Stimulated activated CD8-positive, alpha-beta memory T cell treated with anti-CD3 and anti-CD28 coated beads, Interleukin-15, amount 100 ng/mL, for 4 hours (primary cell): ENCODE measurements at places on chromosomes 3 and 15.

- DNase-seq: no peak
Measured at GRCh38 chr3:123294296-123294938, 92.7 kb downstream of the SEC22A start.

DNA sequence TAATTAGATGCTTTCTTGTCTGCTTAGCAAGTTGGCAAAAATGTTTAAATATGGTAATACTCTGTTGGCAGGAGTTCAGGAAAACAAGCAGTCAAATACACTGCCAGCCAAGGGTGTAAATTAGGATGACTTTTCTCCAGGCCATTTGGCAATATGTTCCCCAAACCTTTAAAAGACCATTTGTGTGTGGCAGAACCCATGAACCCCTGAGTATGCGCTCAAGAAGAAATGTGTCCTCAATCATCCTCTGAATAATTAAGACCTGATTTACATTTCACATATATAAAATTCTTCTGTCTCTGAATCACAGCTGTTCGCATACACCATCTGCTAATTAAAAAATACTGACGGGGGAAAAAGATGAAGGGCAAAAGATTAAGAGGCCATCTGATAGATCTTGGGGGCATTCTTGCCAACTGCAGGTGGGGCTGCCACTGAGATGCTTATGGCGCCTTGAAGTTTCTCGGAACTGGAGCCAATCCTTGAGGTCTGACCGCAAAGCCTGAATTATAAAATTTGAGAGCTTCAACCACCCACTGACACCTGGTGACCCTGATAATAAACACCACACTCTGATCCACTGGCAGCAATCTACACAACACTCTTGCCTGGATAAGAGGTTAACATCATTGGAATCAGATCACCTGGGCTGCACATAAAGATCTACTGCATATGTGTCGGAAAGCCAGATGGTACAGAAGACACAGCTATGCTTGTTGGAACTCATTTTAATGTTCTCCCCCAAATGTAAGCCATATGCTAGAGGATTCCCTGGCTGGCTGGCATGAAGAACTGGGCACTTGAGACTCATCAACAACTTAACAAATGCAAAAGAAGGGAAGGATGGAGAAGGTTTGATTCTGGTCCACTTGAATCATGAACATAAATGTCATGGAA lies 190.6 kb downstream of the OSBPL10 start:
- no peak for DNase-seq

- DNase-seq: no peak
Measured at GRCh38 chr3:162738784-162739183, 1242.2 kb downstream of the OTOL1 start.

DNA sequence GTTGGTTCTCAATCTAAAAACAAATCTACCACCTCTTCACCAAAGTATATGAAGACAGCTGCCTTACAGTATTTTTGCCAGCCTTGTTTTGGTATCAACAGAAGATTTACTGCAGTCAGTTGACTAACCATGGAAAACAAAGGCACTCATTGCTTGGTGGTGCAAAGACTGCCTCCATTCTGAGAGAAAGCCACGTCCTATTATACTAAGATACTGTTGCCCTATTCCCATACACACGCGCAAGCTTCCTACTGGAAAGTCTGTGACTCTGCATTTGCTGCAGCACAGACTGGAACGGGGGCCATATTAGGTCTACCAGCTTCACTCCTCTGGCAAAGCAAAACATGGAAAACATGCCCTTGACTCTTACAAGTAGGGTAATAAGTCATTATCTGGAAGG lies 18.0 kb downstream of the MTMR10 start:
- DNase-seq: no peak

GRCh38 chr15:72962054-72962702 lies 90.1 kb upstream of the NEO1 start:
- no peak for DNase-seq

DNA sequence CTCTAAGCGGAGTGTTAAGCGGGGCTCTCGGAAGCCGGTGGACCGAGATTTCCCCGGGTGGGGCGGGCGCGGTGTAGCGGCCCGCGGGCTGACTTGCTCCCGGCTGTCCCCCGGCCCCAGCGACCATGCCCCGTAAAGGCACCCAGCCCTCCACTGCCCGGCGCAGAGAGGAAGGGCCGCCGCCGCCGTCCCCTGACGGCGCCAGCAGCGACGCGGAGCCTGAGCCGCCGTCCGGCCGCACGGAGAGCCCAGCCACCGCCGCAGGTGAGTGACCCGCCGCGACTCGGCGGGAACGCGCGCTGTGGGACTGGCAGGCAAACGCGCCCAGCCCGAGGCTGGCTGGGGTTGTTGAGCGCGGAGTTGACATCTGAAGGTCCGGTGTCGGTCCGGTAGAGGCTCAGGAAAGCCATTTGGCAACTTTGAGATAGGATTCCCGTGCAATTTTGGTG lies 1.3 kb downstream of the SMC4 start:
- DNase-seq: no peak

GRCh38 chr3:16252243-16252978 lies 12.3 kb downstream of the DPH3 start:
- DNase-seq: no peak

GRCh38 chr3:73401616-73402279 lies 223.0 kb downstream of the PDZRN3 start:
- DNase-seq: no peak

GRCh38 chr3:149702691-149703441 lies 45.0 kb upstream of the WWTR1 start:
- no peak for DNase-seq

DNA sequence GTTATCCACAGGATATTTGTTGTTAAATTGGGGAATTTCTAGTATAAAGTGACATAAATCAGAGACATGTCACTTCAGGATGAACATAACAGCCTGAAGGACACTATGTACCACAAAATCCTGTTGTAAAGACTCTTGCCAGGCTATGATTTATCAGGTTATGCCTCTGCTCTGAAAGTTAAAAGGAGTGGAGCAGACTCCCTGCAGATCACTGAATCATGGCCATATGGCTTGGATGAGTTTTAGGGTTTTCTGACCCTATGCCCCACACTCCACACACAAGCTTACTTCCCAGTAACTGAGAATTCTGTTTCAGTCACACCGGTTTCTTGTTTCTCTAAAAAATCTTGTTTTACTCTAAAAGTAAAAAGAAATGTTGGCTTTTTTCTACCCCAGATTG lies 869.4 kb downstream of the NAALADL2 start:
- DNase-seq: no peak

DNA sequence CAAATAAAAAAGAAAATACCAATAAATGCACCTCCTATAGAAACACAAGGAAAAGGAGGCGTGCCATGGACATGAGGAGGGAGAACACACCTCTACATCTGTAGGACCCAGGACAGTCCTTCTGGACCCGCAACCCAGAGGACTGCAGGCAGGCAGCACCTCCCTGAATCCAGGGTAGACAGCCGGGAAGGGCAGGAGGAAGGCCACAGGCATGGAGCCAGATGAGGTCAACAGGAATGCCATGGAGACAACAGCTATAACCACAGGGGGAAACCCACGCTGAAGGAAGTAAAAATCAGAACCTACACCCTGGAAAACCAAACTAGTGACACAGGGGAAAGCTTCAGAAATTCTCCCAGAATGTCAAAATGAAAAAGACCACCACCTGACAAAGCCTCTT lies 248.8 kb upstream of the NSMCE3 start:
- DNase-seq: no peak

DNA sequence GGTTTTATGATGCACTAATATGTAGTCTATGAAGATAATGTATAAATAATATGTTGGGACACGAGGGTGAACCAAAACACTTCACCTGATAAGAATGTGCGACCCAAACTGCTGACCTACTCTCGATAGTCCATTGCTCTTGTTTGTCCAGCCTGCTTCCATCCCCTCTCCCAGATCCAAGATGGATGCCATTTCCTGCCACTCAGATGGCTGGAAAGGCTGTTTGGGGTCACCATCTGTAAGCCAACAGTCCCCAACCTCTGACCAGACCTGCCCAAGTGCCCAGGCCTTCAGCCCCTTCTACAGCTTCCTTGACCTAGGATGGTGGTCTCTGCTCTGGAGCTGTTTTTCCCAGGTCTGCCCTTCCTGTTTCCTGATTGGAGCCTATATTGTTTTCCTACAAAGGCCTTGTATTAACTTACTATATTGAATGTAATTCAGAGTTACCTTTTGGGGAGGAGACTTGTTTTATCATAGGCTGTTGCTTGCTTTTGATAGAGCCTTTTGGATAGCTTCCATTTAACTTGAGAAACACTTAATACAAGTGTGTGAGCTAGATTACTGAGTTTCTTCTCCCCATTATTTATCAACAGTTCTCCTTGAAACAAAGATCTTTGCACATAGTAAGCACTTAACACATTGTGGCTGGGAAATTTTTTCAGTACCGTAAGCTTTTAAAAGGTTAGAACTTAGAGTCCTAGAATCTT lies 5.0 kb upstream of the PAQR9 start:
- DNase-seq: no peak

DNA sequence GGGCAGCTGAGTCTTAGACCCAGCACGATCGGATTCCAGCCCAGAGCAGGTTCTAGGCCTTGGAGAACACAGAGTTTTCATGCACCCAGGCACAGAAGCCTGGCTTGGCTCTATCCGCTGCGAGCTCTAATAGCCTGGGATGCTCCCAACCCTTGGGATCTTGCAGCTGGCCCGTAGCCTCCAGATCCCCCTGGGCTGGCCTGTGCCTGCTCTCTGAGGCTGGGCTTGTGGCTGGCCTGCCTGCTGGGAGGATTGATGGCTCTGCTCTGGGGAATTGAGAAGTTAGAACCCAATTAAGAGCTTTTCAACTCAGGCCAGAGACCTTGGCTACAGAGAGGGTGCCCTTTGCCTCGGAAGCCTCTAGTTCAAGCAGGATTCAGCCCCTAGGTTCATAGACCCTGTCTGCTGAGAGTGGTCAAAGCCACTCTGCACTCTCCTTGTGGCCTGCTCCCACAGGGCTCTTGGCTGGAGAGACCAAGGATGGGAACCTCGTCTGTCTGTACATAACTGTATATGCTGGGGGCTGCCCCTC lies 64.4 kb downstream of the MAGEF1 start:
- no peak for DNase-seq

DNA sequence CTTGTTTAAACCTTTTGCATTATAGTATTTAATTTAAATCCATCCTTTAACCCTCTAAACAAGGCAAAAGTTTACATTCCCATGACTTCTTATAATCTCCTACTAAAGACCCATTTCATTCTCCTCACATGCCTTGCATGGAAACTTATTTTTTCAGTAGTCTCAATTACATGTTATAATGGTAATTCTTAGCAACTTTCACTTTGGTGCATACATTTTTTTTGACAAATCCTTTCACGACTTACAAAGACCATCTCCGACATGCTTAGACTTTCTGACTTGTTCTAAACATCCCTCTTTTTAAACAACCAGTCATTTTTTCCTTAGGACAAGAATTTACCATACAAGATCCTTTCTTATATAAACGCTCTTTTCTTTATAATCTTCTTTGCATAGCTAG lies 615.4 kb upstream of the GBE1 start:
- DNase-seq: no peak

GRCh38 chr3:47006145-47006651 lies 26.7 kb downstream of the NBEAL2 start:
- DNase-seq: no peak

- no peak for DNase-seq
Measured at GRCh38 chr3:11774296-11774877, 72.3 kb downstream of the TAMM41 start.

- no peak for DNase-seq
Measured at GRCh38 chr15:98385752-98386381, 262.5 kb upstream of the IGF1R start.

- no peak for DNase-seq
Measured at GRCh38 chr3:189687475-189687874, 56.3 kb downstream of the TP63 start.

- DNase-seq: no peak
Measured at GRCh38 chr3:195897853-195898415, 10.4 kb downstream of the TNK2 start.

DNA sequence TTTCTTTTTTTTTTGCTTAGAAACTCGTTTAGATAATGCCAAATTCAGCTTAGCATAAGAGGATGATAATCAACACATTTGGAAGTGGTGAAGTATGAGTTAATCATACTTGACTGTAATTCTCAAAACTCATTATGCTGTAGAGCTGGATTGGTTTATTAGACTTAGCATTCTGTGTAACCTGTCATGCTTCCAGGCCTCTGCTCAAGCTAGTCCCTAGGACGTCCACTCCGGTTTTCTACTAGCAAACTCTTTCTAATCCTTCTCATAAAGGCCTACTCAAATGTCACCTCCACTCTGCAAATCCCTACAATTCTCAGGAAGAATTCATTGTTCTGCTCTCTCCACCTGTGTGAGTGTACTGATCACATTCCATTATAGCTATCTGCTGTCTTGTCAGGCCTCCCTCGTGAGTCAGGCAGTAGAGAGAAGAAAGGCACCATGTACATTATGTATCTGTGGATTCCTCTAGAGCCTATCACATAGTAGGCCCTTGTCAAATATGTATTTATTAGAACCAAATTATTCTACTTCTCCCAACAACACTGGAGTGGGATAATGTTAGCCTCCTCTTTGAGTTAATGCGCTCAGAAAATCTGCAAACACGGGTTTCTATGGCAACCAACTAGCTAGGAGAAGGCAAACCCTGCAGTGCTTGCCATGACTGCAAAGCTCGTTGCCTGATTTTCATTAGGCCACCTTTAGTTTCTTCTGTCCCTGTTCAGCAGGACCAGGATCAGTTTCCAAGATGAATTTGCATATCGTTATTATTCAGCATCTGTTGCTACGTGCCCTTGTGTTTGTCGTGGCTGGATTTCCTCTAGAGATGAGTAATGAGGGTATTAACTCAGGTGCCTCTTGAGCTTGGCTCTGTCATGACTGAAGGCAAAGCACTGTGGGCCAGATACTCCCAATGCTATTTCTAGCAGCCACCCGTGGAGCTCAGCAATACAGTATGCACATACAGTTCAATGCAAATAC lies 30.7 kb downstream of the ATP13A5 start:
- no peak for DNase-seq

- DNase-seq: no peak
Measured at GRCh38 chr3:183506674-183507320, 48.7 kb downstream of the KLHL6 start.

- no peak for DNase-seq
Measured at GRCh38 chr3:17643691-17644090, 98.7 kb downstream of the TBC1D5 start.

- DNase-seq: no peak
Measured at GRCh38 chr3:101950510-101950909, 101.2 kb downstream of the NFKBIZ start.

- no peak for DNase-seq
Measured at GRCh38 chr3:156619376-156619775, 55.0 kb upstream of the TIPARP start.

DNA sequence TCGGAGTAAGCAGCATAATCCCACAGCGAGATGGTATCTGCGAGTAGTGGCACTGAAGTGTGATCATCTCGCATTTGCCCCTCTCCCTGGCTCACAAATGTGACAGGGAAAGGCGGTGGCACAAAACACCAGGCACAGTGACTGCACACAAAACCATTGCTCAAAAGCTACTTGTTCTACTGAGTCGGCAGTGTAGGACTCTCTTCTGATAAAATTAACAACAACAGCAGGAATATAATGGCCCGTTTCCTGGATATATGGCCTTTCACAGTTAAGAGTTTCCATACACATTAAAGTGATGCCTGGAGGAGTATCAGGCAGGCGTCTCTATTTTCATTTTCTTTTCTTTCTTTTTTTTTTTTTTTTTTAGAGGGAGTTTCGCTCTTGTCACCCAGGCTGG lies 69.0 kb downstream of the MYO1E start:
- DNase-seq: no peak

- no peak for DNase-seq
Measured at GRCh38 chr15:86328658-86329057, 249.0 kb downstream of the AGBL1 start.

GRCh38 chr3:197186887-197187588 lies 111.4 kb downstream of the DLG1 start:
- no peak for DNase-seq

GRCh38 chr3:29370476-29371420 lies 89.9 kb downstream of the RBMS3 start:
- DNase-seq: no peak
